Stromal cell of bone marrow (primary cell): ENCODE measurements at places on chromosomes 3 and 15.

GRCh38 chr3:163335429-163335828 is 1742.9 kb downstream of the SI start:
- DNase-seq: no peak

DNA sequence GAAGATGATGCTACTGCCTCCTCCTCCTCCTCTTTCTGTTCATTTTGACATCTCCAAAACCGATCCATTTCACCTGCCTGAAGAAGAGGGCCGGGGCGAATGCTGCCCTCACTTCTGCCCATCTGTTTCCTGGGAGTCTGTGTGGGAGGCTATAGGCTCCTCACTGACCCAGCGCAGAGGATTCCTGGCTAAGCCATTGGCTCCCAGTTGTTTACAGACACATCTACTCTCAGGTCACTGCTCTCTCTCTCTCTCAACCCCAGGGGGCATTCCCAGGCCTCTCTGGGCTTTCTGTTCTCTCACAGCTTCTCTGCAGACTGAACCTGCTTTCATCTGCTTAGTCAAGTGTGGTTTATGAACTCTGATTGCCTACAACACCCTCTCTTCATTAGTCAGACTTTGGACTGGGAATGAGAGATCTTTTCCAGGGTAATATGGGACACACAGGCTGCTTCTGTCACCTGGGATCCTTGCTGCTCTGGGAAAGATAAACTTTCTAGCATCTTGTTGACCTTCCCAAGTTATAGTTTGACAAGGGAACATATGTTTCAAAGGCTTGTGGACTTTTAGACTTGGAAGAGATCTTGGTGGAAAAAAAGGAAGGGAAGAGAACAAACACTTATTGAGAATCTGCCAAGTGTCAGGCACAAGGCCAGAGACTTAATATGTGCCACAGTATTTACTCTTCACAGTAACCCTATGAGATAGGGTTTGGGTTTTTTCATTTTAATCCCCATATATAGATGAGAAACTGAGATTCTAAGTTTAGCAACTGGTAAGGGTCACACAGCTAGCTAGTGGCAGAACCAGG is 30.2 kb upstream of the USP3 start:
- peak; percentile 70 for DNase-seq

DNA sequence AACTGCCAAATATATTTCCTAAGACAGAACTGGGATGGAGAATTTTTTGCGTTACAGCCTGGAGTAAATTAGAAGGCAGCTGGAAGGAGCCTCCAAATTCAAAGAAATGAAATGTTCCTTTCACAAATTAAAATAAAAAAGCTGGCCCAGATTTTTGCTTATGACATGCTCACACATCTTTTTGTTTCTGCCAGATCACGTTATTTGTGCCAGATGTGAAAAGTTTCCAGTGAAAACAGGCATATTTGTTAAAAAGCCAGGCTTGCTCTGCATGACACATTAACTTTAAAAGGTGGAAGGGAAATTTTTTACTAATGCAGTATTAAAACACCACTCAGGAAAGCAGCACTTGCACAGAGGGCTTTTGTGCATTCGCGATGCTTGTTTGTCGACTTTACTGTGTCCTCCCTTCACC is 23.3 kb upstream of the ACKR4 start:
- DNase-seq: no peak

DNA sequence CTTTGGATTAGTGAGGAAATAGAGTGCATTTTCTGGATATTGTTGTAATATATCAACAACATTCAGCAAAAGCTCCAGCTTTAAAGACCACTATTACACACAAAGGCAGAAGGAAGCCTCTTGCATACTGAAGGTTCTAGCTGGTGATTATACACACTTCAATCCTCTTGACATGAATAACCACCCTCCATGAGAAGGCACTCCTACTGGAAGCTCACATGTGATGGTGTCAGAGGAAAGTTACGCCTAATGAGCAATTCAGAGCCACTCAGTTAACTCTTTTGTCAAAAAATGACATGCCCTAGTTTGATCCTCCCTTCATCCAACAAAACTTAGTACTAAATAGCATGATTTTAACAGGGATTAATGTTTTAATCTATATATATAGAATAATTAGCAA is 124.6 kb upstream of the LYSMD4 start:
- DNase-seq: no peak

DNA sequence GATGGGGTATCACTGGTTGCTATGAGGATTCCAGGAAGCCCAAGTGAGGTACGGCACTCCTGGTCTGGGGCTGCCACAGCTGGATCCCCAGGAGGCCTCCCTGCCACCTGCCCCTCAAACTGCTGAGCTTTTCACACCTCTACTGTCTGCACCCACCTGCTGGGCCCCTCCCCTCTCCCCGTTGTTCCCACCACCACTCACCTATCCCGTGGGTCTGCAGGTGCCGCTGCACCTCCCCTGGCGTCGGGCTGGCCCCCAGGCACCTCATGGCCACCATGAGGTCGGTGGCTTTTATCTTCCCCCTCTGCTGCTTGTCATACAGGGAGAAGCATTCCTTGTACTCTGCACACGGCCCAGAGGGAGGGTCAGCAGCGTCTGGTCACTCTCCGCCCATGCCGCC is 5.8 kb downstream of the CALML4 start:
- DNase-seq: no peak

- DNase-seq: peak; percentile 24
Observed at GRCh38 chr15:74709011-74709410, 13.2 kb upstream of the EDC3 start.

- no peak for DNase-seq
Observed at GRCh38 chr3:156449710-156450574, 105.0 kb downstream of the SSR3 start.

GRCh38 chr3:174466471-174467054 is 392.6 kb upstream of the NAALADL2 start:
- no peak for DNase-seq

DNA sequence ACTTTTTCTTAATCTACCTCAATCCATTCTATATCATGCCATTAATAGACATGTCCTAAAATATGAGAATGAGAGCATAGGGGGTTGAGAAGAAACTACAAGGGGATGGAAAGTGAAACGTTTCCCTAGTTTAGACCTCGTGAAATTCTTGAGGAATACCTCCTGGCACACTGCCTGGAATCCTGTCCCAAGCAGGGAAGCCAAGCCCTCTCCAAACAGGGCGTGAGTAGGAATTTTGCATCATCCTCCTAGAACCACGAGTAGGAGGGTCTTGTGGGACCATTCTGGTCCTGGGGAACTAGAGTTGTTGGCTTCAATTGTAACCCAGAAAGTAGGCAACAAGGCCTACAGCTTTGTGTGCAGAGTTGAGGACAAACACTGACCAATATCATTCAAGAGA is 19.6 kb upstream of the C3orf80 start:
- no peak for DNase-seq

- DNase-seq: no peak
Observed at GRCh38 chr3:100629421-100630127, 20.2 kb downstream of the ADGRG7 start.

DNA sequence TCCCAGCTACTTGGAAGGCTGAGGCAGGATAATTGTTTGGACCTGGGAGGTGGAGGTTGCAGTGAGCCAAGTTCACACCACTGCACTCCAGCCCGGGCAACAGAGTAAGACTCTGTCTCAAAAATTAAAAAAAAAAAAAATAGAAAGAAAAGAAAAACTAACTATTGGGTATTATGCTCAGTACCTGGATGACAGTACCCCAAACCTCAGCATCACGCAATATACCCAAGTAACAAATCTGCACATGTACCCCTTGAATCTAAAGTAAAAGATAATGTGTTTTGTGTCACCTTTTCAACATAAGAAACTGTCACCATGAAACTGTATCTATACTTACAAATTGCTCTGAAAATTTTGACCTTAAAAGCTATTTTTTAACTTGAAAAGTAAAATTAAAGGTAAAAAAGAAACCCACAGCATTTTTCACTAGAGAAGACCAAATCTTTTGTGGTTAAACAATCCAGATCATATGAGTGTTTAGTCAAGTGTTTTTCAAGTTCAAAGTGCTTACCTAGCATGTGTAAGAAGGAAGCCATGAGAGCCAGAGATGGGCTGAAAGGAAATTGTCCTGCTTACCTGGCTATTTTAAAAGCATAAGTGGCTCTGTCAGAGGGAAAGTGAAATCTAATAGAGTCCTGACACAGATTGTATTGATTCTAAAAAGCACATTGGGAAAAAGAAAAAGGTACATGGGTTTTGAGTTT is 50.5 kb downstream of the MYO1E start:
- no peak for DNase-seq

- no peak for DNase-seq
Observed at GRCh38 chr15:71526060-71526820, 284.1 kb upstream of the NR2E3 start.

DNA sequence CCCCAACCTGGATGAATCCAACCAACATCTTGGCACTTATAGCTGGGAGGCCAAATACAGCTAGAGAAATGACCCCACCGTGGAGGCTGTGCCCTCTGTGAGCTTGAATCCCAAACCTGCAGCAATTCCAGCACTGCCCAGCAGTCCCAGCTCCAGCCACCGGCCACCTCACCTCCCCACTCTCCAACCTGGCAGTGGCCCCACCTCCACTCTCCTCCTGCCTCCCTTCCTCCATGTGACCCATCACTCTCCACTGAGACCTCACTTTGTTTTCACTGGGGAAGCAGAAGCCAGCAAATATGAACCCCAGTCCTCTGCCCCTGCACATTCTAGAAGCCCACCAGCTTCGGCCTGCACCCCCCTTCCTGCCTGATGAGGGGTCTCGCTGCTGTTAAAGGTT is 79.7 kb upstream of the LINGO1 start:
- DNase-seq: no peak

DNA sequence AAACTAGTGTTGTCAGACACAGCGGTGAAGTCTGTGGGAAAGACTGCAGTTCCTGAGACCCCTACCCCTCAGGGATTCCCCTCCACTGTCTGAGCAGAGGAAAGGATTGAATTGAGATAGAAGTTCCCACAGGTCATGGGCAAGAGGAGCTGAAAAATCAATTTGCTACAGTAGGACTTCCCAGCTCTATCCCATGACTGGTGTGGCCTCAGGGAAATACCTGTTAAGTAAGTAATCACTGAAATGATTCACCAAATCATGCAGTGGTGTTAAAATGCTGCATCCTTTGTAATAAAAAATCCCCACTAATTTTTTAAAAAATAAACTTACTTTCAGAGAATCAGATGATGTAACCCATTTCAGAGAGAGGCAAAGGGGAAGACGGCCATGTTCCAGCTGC is 45.0 kb upstream of the SPRED1 start:
- DNase-seq: no peak

DNA sequence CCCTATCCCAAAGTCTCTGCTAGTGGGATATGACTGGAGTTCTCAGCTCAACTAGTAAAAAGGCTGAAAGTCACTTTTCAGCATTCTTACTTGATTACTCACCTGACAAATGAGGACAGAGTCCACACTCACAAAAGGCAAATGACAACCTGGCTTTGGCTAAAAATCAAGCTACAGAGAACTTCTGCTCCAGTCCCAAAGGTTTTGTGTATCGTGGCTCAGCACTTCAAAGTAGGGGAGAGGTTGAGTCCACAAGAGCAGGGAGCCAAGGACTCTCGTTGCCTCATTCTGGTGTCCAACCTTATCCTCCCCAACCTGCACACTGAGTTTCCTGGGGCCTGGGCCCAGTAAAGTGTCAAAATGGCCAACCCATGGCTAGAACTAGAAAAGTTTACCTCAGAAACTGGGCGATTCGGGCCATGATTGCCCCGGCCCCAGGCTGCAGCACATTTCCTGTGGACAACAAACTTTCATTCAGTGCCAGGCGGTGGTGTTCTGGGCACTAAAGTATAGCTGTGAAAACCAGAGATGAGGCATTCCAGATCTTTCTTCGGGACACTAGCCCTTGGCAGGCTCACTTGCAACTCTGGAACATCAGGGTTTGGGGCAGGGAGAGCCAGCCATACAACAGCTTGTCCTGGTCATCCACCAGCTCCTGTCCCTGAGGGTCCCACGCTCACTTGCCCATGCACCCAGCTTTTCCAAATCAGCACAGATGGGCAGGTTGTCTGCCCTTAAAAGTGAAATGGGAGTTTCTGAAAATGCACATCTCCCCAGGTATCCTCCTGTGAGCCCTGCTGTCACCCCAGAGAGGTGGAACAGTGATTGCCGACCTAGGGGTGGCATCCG is 3.1 kb downstream of the ACAA1 start:
- DNase-seq: no peak

DNA sequence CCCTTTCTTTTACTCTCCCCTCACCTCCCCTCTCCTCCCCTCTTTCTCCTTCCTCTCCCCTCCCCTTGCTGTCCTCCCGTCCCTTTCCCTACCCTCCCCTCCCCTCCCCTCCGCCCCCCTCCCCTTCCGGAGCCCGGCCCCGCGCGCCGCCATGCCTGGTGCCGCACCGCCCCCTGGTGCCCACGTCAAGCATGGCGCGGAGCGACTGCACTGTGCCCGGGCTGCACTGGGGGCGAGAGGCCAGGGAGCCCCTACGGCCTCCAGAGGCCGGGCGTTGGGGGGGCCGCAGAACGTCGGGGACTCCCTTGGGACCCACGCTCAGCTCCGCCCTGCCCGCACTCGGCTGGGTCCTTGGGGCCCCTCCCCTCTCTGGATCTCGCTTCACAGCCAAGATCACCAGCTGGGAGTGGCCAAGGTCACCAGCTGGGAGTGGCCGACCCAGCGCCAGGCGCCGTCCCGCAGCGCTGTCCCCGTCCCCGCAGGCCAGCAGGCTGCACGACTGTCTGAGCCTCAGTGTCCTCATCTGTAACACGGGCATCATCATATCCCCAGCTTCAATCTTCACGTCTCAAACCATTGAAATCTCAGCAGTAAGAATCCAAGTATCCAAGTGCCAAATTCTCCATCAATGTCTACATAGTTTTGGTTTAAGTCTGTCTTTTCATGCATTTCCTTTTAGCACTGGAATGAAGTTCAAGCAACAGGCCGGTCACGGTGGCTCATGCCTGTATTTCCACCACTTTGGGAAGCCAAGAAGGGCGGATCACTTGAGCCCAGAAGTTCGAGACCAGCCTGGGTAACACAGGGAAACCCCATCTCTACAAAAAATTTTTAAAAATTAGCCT is 42.5 kb downstream of the TPRA1 start:
- DNase-seq: peak; percentile 15

DNA sequence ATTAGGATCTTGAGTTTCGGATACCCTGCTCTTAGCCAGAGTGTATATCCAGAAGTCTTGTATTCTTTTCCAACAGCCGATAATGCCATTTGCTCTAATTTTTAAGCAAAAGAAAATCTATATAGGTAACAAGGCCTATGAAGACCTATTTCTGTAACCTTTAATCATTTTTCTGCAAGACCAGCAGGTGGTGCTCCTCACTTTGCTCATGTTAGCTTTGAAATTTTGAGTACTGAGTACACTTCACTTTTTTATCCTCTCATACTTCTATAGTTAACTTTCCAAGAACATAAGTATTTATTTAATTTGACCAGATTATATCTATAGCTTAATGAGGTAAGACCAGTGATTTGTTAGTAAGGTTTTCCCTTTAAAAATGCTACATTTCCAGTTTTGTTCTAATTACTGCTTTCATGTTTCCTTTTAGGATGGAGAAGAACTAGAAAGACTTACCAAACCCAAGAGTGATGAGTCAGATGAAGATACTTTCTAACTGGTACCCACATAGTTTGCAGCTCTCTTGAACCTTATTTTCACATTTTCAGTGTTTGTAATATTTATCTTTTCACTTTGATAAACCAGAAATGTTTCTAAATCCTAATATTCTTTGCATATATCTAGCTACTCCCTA is 20.5 kb downstream of the SLC35A5 start:
- DNase-seq: peak; percentile 61
